Activated T-cell treated with anti-CD3 and anti-CD28 coated beads for 24 hours (primary cell): ENCODE measurements at places on chromosomes 6 and 20.

- no peak for DNase-seq
Measured at GRCh38 chr6:169385237-169385880, 131.7 kb upstream of the THBS2 start.

DNA sequence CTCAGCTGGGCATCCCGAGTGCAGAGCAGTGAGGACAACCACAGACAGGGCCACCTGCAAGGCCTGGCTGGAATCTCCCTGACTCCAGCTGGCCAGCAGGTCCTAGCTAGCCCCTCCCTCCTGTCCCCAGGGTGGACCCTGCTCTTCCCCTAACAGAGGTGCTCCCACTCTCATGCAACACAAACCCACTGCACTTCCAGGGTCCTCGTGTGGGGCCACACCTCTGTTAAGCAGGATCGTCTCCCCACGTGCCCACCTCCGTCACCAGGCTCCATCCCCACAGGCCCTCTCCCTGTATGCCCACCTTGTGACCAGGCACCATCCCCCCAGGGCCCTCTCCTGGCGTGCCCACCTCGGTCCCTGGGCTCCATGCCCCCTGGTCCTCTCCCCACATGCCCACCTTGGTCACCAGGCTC, 17.3 kb downstream of the TAF4 start:
- DNase-seq: no peak

DNA sequence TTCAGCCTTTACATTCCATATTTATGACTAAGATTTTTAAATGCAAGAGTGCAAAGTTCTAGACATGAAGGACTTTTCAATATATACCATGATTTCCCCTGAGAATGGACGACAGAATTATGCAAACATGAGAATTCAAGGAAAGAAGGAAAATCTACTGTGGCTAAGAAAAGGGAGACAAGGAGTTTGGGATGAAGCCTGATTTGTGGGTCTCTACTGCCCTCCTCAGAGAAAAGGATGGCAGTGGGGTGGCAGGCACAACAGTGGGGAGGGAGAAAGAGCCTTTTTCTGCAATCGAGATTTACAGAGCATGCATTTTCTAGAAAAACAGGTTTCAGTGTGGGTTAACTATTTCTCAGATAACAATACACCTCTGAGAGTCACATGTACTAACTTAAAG, 466.9 kb upstream of the NRSN1 start:
- no peak for DNase-seq

DNA sequence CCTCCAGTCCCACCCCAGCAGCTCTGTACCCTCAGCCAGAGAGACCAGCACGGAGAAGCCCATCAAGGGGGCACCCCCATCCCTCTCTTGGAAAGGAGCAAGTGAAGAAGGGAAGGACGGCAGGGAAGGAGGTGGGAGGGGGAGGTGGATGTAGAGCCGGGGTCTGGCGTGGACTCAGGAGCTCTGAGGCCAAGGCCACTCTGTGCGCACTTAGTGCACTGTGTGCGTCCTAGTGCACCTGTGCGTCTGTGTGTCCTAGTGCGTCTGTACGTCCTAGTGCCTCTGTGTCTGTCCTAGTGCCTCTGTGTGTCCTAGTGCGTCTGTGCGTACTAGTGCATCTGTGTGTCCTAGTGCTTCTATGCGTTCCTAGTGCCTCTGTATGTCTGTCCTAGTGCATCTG, 54.2 kb downstream of the DSTN start:
- no peak for DNase-seq

DNA sequence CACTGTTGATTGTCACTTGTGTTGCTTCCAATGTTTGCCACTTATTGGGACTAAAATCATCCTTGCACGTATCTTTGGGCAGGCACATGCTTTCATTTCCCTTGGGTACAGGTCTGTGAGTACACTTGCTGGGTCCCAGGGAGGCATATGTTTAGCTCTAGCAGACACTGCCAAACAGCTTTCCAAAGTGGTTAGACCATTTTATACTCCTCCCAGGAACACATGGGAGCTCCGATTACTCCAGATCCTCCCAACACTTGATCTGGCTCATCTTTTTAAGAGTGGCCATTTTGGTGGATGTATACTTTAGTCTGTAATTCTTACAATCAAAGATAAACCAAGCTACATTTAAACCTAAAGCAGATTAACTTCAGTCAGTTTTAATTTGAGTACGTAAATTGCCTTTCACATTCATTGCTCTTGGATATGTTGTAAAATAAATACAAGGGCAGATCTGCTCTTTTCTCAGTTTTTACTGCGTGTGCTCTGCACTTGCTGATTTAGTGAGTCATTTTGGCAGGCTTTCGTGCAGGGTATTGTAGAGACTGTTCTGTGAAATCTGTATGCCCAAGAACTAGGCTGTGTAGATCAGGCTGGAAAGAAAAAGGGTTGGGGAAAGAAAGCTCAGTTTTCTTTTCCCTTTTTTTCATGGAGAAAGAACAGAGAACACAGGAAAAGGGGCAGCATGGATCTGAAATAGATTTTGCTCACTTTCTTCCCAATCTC, 19.5 kb downstream of the SLC22A1 start:
- DNase-seq: no peak

GRCh38 chr6:19245656-19246055, 591.5 kb upstream of the ID4 start:
- no peak for DNase-seq

DNA sequence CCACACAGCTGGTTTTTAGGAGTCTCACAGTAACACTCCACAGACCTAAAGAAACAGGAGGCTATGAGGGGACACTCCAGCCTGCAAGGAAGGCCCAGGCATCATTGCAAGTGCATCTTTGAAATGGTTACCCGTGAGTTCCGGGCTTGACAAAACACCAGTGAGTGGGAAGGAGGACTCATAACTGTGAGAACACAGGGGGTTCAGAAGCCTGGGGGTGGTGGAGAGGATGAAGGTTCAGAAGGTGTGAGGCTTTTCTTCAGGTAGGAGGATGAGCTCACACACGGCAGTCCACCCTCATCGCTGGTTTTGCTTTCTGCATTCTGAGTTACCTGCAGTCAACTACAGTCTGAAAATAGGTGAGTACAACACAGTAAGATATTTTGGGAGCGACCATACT, 39.9 kb downstream of the MAP7 start:
- DNase-seq: no peak

DNA sequence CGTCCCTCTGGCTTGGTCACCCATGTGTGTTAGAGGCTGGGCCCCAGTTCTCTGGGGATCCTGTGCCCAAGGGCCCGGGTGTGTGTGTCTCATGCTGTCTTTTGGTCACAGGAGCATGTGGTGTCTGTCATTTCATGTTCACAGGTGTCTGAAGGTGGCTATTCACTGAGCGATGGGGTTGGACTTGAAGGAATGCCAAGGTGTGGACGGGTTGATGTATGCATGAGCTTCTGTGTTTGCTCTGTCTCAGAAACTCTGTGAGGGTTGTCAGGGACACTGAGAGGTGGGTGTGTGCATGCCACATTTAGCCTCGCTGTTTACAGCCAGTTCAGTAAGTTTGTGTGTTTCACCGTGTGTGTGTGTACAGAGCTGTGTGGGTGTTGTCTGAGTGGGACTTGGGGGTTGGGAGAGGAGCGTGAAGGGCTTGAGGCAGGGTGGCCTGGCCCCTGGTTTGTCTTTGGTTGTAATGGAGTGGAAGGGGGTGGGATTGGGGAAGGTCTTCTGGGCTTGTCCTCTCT, 1.2 kb downstream of the DDR1 start:
- DNase-seq: no peak

- DNase-seq: no peak
Measured at GRCh38 chr6:138592749-138593123, 93.4 kb upstream of the NHSL1 start.

DNA sequence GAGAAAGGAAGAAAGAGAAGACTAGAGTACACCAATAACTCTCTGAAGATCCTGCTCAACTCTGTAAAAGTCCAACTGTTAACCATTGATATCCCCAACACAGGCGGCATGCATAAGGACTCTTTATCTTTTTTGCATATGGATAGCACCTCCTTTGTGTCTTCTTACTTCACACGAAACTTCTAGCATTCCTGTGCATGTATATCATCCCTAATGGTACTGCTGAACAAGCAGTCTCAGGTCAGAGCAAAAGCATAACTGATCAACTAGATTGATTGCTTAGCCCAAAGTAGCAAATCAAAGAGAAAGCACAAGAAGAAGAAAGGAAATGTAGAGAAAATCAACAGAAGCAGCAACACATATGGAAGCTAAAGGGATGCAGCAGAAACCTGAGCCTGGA, 234.4 kb downstream of the SYNE1 start:
- no peak for DNase-seq

GRCh38 chr20:33291830-33292355, 8.9 kb downstream of the BPIFB1 start:
- peak; percentile 40 for DNase-seq

DNA sequence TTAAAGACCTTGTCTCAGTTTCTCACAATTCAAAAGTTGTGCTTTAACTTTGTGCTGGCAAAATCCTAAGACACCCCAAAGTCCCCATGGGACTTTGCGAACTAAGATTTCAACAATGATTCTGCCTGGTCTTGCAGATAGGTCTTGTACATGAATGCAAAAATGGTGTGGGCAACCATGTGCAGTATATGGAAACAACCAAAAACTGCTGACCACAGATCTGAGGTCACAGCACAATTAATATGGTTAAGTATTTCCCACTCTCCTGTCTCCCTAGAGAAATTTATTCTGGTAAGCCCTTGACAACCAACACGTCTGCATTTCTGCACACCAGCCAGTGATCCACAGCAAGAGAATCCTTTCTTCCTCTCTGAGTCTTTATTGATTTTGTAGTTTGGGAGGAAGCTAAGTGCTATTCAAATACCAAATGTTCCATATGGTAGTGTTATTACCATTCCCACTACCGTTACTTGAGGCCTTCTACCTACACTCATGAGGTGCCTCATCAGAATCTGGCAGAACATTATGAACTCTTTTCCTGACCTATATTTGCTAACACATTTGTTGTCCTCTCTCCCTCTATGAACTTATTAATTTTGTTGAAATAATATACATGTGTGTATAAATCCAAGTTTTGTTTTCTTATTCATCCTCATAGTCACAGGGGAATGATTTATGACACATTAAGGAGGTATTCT, 178.7 kb downstream of the ATXN1 start:
- DNase-seq: no peak

GRCh38 chr6:37142050-37142614, 27.8 kb upstream of the PIM1 start:
- DNase-seq: no peak

- DNase-seq: peak; percentile 77
Measured at GRCh38 chr6:41560431-41561192, 14.4 kb downstream of the FOXP4 start.

GRCh38 chr20:48951041-48951440, 29.5 kb downstream of the ARFGEF2 start:
- no peak for DNase-seq

DNA sequence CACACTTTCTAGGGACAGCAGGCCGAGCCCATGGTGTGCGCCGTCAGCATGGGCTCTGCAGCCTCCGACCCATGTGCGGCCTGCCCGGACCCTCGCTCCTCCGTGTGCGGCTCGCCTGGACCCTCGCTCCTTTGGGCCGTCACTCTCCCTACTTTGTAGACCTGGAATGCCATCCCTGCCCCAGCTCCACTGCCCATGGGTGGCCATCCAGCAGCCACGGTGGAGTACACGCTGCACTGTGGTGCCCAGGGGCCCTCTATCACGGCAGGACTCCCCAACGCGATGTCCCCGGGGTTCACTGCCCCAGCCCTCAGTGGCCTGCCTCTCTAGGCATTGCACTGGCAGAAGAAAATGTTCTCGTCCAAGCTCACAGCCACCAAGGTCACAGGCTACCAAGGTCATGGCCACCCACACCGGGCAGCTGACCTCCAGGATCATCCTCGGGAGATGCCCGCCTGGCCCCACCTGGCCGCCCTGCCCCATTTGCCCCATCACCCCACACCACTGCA, 24.1 kb upstream of the MRGBP start:
- DNase-seq: no peak

DNA sequence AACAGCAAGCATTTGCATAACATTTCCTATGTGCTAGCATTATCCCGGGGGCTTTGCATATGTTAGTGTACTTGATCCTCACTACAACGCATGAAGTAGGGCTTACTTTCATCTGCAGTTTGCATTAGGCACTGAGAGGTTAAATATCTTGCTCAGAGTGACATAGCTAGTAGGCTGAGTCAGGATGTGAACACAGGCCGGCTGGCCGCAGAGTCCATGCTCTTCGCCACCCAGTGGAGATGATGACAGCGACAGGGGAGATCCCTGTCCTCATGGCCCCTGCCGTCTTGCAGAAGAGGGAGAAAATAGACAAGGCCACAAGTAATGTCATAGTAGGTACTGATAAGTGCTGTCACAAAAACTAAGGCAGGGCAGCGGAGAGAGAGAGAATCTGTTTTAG, 46.9 kb downstream of the LYRM4 start:
- DNase-seq: no peak

- DNase-seq: no peak
Measured at GRCh38 chr20:4412216-4412615, 309.5 kb upstream of the PRND start.

DNA sequence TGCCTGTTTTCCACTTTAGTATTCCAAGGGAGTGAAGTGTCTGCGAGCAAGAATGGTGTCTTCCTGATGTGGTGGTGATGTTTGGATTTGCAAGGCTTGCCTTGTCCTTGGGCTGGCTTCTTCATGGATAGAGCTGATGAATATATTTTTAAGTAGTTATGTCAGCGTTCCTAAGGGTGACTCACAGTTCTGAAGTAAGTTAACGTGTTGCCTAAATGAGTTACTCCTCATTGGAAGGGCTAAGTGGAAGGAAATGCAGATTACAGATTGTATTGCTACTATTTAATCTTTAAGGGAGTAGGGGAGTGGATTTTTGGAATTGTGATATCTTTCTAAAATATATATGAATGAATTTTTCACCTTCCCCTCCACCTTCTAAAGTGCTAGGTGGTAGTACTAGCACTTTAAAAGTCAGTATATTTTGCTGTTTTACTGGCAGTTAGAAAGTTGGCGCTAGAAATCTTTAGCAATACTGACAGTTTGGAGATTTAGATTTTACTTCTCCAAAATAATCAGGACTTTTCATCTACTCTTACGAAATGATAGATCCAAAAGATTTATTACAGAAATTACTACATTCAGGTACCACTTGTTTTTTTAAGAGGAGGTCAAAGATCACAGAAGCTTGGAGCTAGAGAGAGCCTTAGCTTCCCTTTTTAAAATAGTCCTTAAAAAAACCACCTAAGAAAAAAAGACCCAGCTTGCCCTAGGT, 197.4 kb downstream of the JARID2 start:
- DNase-seq: no peak

DNA sequence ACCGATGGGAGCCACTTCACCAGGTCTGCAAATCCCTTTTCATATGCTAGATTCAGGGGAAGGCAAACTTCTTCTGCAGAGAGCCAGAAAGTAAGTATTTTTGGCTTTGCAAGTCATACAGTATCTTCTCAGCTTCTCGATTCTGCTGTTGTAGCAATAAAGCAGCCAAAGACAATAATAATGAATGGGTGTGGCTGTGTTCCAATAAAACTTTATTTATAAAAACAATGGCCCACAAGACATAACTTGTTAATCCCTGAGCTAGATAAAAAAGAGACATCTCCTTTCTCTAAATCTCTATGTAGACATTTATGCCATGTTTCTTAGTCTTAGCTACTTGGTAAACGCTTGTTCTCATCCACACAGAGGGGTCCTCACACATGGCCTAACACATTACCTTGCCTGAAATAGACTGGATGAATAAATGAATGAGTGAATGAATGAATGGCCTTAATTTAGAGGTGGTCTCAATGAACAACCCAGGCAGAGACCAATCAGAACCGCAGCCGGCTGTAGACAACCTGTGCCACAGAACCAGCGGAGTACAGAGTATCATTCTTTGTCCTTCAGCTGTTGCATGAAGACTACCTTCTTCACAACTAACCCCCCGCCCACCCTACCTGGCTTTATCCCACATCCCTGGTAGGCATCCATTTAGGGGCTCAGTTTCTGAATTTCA, 13.5 kb upstream of the PREX1 start:
- DNase-seq: no peak

GRCh38 chr20:23877524-23877923, 2.0 kb downstream of the CST5 start:
- DNase-seq: no peak
